ENCODE measurements at places on chromosomes 16 and 17.

DNA sequence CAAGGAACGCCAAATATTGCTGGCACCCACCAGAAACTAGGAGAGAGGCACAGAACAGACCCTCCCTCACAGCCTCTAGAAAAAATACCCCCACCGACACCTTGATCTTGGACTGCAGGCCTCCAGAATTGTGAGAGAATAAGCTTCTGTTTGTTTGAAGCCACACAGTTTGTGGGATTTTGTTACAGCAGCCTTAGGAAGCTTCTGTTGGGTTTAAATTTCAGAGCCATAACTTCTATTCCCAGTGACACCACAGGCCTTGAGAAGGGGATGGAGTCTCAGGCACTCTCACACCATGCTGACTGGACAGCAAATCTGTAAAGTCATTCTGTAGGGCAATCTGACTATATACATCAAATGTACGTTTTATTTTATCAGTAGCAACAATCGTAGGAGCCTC, 38.6 kb downstream of the RNF112 start:
- DNase-seq = no peak

- no peak for DNase-seq
Measured at GRCh38 chr16:70686376-70687101, 686 bp upstream of the MTSS2 start.

- DNase-seq = no peak
Measured at GRCh38 chr16:80100846-80101451, 439.8 kb upstream of the DYNLRB2 start.

- no peak for DNase-seq
Measured at GRCh38 chr17:39792526-39793221, 54.9 kb downstream of the GRB7 start.

- DNase-seq = no peak
Measured at GRCh38 chr16:86074651-86075487, 175.9 kb downstream of the IRF8 start.

GRCh38 chr17:17239832-17240231, 2.9 kb upstream of the FLCN start:
- DNase-seq = no peak

All from stimulated activated CD4-positive, alpha-beta T cell treated with anti-CD3 and anti-CD28 coated beads, Interleukin-12 subunit alpha, Interleukin-12 subunit beta, amount 100 ng/mL, for 24 hours (primary cell).